Stimulated activated CD4-positive, alpha-beta T cell treated with anti-CD3 and anti-CD28 coated beads, Interleukin-15, amount 100 ng/mL, for 24 hours (primary cell): ENCODE measurements at places on chromosomes 5 and 9.

DNA sequence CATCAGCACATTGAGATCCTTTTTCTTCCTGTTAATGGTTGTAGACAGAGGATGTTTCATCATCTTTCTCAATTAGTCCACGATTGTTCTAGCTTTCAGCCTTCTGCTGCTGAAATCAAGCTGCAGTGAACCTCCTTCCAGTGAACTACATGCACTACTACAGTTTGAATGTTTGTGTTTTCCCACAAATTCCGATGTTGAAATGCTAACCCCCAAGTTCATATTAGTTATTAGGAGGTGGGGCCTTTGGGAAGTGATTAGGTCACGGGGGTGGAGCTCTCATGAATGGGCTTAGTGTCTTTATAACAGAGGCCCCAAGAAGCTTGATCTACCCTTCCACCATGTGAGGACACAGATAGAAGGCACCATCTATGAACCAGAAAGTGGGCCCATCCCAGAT, 32.9 kb downstream of the NSG2 start:
- DNase-seq: no peak

DNA sequence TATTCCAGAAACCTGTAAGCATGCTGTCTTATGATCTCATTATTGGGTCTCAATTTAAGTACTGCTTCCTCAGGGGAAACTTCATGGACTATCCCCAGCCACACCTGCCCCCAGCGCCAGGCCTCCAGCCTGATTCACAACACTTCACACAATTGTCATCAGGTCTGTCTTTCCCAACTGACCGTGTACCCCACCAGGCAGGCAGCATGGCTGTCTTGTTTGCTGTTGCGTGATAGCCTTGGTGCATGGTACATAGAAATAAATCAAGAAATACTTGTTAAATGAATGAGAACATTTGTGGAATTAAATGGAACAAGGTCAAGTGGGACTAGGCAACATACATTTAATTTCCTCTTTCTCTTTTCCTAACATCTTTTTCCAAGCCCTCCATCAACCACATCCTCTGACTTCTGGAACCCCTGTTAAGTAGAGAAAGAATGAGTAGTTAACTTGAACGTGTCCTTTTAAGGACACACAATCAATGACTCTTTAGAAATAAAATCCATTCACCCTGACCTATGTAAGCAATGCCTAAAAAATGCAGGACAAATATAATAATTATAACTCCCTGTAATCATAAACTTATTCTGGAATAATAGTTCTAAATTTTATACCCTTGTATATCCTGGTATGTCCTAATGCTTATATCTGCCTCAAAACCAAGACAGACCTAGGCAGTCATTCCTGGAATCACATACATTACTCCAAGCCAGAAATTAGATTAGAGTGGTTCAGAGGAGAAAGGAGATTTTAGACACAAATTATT, 17.2 kb upstream of the THG1L start:
- no peak for DNase-seq

DNA sequence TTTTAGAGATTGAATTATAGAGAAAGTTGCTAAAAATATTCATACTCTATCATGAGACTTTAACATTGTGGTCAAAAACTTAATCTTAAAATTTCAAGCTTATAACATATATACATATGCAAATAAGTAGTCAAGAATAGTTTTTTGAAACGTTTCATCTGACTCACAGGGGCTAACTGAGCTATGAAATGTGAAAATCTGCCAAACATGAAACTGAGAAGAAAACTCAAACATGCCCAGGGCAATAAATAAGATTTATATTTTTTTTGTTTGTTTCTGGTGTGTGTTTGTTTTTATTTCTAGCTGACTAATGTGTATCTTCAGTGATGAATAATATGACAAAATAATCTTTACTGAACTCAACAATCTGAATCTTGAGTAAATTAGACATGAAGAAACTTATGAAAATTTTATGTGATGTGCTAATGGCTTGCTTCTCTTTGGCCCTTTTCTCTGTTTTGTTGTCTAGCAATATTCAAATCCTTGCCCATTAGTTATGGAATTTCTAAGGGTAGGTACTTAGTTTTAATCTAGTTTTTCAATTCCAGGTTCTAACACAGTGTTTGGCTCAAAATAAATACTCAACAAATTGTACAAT, 99.9 kb downstream of the FAM174A start:
- no peak for DNase-seq

GRCh38 chr5:178627259-178627598, 379 bp upstream of the CLK4 start:
- DNase-seq: no peak

DNA sequence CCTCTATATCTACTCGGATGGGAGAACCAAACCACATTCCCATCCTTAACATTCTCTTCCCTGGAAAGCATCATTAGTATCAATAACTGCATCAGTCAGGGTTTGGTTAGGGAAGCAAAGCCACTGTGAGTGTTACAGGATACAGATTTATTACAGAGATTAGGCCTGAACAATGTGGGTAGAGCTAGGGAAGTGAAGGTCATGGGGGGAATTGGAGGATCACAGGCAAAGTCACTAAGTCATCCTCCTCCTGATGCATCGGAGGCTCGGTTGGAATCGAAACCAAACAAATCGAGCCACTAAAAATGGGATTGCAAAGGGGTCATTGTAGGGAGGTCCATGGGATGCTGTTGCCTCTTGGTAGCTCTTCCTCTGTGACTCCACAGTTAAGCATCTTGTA, 61.8 kb upstream of the ZBTB43 start:
- no peak for DNase-seq
